Activated CD4-positive, alpha-beta T cell treated with anti-CD3 and anti-CD28 coated beads, Interleukin-2, amount 10 ng/mL, durations not matched to agents 24 days and 14 days (primary cell): ENCODE measurements at places on chromosomes 11 and 22. TPM values are rescaled to one million over a fixed set of nuclear protein-coding genes. Genes with fewer than 3 reads are reported as not detected.
A peak's percentile ranks its signal among the peaks of the same experiment; 100 is the strongest.

DNA sequence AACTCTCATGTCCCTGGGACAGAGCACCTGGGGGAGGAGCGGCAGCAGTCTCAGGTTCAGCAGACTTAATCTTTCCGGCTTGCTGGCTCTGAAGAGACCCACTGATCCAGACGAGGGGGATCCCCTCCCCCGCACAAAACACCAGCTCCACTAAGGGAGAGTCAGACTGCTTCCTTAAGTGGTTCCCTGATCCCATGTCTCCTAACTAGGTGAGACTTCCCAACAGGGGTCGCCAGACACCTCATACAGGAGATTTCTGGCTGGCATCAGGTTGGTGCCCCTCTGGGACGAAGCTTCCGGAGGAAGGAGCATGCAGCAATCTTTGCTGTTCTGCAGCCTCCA lies 157.2 kb upstream of the TMEM45B start:
- DNase-seq, result no peak

PLAAT5 gene
- not detected in 2 replicates for total RNA-seq

GRCh38 chr11:79388201-79388600 lies 52.6 kb downstream of the TENM4 start:
- DNase-seq, result no peak

- DNase-seq, result no peak
Observed at GRCh38 chr22:43570531-43571165, 158.8 kb downstream of the MPPED1 start.

- DNase-seq, result no peak
Observed at GRCh38 chr11:110249066-110249465, 47.3 kb downstream of the RDX start.

ANKK1 gene
- not detected in 2 replicates for total RNA-seq

IGSF22 gene
- total RNA-seq, result 0.31 TPM in 1 of 2 replicates, not detected in the other

GRCh38 chr11:123765601-123766000 lies 11.3 kb upstream of the OR6X1 start:
- peak; percentile 2 for DNase-seq

DNA sequence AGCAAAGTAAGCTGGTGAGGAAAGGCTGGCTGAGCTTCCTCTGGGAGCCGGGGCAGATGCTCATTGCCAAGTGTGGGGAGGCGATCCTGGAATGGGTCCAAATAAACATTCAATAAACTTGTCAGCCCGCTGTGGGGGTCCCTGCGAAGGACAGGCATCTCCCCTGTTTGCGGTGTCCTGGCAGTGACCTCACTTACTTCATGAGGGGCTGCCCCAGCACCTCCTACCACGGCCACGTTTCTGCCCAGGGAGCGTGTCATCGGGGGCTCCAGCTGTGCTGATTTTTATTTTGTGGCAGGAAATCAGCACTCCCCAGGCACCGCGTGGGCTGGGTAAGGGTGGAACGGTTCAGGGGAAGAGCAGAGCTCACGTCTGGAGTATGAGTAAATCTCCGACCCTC lies 493.9 kb upstream of the B3GAT1 start:
- no peak for DNase-seq

- DNase-seq, result no peak
Observed at GRCh38 chr11:123196060-123196714, 1.1 kb upstream of the CLMP start.

- DNase-seq, result peak; percentile 90
Observed at GRCh38 chr22:21632237-21632895, at the start of gene CCDC116. TSS of gene CCDC116 (plus strand) at chr22:21632760. CDS start at chr22:21633182, 422 bp downstream.

- DNase-seq, result no peak
Observed at GRCh38 chr11:21615955-21616371, 576.9 kb upstream of the ANO5 start.

DNA sequence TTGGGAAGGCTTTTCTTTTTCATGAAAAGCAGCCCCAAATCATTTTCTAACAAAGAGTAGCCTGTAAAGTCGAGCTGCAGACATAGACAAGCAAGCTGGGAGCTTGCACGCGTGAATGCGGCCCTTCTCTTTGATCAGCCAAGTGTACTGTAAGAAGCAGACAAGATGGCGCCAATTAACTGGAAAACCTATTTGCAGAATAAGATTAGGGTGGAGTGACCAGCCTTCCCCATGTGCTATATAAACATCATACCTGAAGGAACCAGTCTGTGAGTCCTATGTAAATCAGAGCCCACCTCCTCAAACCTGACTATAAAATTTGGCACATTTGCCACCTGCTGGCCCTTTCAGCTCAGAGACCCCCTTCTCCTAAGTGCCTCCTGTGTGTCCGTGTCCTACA lies 982.7 kb downstream of the OPCML start:
- no peak for DNase-seq
